ENCODE measurements at places on chromosomes 16 and 17. TPM values are rescaled to one million over a fixed set of nuclear protein-coding genes. Genes with fewer than 3 reads are reported as not detected.
A peak's percentile ranks its signal among the peaks of the same experiment; 100 is the strongest.

DNA sequence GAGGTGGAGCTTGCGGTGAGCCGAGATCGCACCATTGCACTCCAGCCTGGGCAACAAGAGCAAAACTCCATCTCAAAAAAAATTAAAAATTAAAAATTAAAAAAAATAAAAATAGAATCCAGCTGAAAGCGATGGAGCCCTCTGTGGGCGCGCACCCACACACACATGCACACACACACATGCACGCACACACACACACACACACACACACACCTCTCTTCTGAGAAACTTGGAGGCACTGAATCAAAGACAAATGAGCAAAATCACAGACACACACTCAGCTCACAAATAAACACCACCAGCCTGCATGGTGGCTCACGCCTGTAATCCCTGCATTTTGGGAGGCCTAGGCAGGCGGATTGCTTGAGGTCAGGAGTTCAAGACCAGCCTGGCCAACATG is 9.6 kb upstream of the FADS6 start:
- DNase-seq: no peak

DNA sequence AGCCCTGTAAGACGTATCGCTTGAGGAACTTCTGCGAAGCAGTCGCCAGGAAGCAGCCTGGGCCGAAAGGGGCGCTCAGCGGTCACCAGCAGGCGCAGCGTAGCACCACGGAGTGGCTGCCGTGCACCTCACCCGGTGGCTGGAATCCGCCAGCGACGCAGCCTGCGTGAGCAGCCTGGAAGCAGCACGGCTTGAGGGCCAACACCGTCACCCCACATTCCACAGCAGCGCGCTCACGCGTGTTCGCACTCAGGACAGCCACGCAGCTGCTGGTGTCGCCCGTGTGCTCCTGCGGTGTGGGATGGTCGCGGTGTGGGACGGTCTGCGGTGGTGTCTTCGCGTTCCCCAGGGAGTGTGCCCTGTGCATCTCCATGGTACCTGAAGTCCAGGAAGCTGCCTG is 9.6 kb downstream of the UBE2I start:
- DNase-seq: no peak

GRCh38 chr17:5769593-5770354 is 185.5 kb upstream of the NLRP1 start:
- DNase-seq: no peak

DNA sequence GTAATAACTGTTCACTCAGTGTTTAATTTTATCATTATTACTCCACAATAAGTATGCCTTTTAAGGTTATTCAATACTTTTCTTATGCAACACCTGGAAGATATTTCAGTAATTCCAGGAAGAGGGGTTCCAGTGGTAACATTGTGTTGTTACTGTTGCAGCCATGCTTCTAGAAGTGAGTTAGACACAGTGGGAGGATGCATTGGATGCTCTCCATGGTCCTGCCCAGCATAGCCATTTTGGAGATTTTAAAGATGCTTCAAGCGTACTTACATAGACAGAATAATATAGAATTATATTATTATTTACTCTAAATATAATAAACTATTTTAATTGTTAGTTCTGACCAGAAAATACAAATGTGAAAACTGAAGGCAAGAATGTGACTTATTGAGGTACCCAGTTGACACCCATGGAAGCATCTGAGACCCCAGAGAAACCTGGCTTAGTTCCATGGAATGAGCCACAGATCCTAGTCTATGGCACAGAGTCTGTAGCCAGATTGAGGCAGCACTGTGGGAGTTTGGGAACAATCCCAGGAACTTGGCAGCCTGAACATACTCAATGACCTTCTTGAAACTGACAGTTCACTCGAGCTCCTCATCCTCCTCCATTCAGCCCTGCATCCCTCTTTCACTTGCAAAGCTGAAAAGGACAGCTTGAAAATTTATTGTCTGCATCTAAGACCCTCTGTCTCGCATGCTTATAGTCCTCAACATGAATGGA is 190.1 kb upstream of the HS3ST4 start:
- DNase-seq: no peak

GRCh38 chr17:56440419-56440818 is 153.1 kb upstream of the NOG start:
- no peak for DNase-seq

- DNase-seq: no peak
These were observed 3.8 kb downstream of the CBX4 start for GRCh38 chr17:79835470-79835899.

- no peak for DNase-seq
These were observed 563 bp downstream of the METRNL start for GRCh38 chr17:83079766-83080578.

DNA sequence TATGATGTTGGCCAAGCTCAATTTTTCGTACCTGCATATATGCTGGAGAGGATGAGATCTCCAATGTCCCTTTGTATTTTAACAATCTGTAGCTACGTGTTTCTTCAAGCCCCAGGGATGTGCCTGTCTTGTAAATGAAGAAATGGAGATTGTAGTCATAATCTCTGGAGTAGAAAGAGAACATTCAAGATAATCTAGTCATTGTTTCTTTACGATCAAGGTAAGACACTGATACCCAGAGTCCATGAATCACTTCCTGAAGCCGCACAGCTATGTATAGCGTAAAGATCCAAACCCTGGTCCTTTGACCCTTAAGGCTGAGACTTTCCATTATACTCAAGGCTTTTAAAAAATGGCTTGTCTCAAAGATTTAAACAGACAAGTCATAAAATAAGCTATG is 205.5 kb downstream of the HS3ST3B1 start:
- DNase-seq: no peak

DNA sequence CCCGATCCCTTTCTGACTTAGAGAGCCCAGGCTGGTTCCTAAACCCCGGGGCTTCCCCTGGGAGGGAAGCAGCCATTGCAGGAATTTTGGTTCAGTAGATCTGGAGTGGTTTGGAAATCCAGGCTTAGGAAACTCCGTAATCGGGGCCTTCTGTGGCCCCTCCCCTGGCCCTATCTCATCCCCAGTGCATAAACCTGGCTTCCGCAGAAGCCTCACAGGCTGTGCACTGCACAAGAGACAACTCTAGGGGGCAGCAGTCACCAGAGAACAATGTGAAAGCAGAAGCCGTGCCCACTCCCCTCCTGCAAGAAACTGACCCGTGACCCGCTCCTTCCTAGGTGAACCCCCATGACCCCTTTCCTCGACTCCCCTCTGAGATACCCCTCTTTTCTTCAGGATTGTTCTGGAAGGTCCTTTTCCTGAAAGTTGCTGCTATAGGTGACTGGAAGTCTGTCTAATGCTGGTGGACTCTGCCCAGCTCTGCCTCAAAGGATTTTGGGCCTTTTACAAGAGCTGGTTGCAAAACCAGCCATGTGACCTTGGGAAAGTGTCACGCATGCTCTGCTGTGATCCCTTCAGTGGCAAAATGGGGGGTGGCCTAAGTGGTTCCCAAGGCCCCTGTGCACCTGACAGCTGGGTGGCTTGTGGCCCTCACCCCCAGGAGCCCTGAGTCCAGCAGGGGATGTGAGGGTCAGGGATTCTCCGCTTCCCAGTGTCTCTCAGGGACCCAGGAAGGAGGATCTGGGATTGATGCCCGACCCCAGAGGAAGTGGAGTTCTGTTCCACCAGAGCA is 14.4 kb downstream of the GUCY2D start:
- DNase-seq: peak; percentile 80

- no peak for DNase-seq
These were observed 5.2 kb upstream of the CCDC182 start for GRCh38 chr17:57750109-57750871.

- DNase-seq: no peak
These were observed 109.5 kb downstream of the HS3ST2 start for GRCh38 chr16:22923491-22923890.

GRCh38 chr17:17055286-17056155 is 13.3 kb downstream of the MPRIP start:
- no peak for DNase-seq

GRCh38 chr16:60459463-60459862 is 1576.8 kb downstream of the CDH8 start:
- DNase-seq: no peak

- DNase-seq: no peak
These were observed 9.5 kb upstream of the ZNF750 start for GRCh38 chr17:82849076-82849945.

- DNase-seq: no peak
These were observed 45.6 kb downstream of the SMPD3 start for GRCh38 chr16:68402748-68403040.

DNA sequence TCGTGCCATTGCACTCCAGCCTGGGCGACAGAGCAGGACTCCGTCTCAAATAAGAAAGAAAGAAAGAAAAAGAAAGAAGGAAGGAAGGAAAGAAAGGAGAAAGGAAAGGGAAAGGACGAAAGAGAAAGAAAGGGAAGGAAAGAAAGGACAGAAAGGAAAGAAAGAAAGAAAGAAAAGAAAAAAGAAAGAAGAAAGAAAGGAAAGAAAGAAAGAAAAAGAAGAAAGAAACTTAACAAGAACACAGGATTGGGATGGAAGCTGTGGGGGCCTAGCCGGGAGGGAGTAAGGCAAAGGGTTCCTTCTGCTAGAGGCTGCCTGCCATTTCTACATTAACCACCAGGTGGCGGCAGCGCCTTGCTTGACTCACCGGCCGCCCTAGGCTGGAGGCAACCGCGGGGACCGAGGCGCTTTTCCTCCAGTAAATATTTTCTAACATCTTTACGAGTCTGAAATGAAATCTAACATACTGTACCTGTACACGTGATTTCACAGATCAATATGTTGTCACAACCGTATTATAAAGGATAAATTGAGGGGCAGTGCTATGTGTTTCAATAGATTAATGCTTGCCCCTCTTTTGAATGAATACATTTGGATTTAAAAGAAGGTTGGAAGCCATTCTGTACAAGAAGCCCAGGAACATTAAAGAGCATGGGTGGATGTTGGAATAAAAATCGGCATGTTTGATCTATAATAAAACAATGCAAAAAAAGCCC is 6.1 kb downstream of the GJD3 start:
- DNase-seq: peak; percentile 95

DNA sequence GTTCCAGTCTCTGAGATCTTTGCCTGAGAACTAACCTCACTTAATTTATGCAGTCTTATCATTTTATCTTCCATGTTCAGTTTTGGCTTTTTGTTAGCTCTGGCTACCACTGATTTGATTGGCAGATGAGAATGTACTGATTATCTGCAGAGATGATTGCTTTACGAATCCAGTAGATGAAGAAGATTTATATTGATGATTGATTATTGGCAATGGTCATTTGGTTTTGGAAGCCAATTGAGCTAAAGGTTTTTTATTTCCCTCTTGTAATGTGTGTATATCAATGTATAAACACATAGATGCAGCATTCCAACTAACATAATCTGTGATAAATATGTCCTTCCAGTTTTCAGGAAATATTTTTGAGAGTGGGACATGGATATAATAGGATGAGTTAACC is 763.6 kb downstream of the CDH11 start:
- no peak for DNase-seq

- DNase-seq: no peak
These were observed 124.2 kb upstream of the N4BP1 start for GRCh38 chr16:48734220-48734619.

DNA sequence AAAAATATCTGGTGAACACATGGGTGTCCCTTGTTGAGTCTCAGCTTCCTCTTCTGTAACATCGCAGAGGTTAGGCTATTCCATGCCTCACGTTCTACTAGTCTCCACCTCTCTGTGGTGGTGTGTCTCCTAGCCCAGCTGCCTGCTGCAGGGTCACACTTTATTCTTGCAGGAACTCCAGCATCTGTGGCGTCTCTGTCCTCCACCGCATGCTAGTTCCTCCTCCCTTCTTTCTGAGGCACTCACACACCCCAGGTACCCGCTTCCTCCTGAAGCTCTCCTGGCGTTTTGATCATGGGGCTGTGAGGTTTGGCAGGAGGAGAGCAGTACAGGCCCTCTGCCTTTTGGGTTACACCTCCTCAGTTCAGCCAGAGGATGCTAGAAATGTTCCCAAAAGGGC is 9.9 kb upstream of the TEX2 start:
- no peak for DNase-seq

DNA sequence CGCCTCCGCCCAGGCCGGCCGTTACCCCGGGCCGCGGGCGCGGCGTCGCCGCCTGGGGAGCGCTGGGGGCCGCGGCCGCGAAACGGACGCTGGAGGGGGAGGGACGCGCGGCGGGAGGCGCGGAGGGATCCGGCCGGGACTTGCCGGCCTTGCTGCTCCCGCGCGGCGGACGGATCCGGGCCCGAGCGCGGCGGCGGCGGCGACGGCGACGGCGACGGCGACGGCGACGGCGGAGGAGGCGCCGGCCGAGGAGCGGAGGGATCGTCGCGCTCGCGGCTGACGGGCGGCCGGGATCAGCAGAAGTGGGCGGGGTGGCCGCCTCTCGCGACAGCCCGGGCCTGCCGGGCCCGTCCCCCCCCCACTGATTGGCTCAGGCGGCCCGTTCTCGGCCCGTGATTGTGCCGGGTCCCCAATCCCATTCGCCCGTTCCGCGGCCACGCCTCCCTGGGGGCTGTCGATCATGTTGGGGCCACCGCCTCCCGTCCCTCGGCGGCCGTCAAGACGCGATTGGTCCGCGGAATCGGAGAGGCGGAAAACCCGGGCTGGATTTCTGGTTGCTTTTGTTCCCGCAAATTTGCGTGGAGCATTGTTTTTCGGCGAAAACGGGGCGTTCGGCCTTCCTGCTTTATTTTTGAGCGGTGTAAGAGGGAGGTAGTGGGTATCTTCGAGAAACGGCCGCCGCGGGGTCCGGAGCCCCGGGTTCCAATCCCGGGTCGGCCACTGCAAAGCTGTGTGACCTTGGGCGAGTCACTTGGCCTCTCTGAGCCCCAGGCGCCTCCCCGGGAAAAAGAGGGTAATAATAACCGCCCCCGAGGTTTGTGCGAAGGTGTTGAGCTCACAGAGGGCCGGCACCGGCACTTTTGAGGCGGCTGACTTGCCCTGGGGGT is at the start of gene ZCCHC14:
Gene ZCCHC14 (minus strand): TSS at position 304 of the 887 bp plus-strand sequence. CDS start 786 bp downstream, outside the sequence.
- DNase-seq: peak; percentile 100

DNA sequence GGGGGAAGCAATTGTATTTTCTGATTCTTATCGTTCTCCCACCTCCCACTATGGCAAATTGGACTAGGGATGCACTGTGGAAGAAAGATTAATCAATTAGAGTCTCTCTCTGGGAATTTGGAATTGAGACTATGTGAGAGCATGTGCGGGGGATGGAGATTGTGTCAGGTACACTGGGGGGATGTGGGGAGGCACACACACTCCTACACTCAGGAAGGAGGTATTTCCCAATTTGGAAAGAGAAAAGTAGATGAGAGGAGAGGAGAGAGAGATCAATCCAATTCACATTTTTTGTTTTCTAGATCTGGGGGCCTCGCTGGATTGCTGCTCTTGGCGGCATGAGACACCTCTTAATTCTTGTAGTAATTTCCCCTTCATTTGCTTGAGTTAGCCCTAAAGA is 14.3 kb upstream of the PRKCB start:
- DNase-seq: no peak

DNA sequence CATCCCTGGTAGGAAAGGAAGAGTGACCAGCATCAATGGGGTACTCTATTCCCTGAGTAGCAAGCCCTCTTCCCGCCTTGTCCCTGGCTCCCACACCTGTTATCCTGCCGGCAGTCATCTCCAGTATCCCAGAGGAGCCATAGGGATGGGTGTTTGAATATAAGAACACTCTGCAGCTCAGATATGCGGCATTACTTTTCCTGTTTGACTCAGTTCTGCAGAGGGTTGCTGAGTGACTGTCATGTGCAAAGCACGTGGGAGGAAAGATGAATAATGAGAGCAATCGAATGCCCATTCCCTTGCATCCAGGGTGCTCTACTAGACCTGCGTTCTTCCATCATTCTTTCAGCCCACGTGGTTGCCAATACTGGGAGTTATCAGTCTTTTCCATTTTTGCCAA is 115.1 kb downstream of the PRKCB start:
- DNase-seq: peak; percentile 65

TMEM170A gene
- total RNA-seq: 19.0 TPM

EVI2A gene
- total RNA-seq: 22.5 TPM

KRT20 gene
- total RNA-seq: not detected

All from activated naive CD4-positive, alpha-beta T cell treated with anti-CD3 and anti-CD28 coated beads for 36 hours (primary cell).